Smooth muscle cell of the pulmonary artery (primary cell): ENCODE measurements at places on chromosomes 5 and 9. TPM values are rescaled to one million over a fixed set of nuclear protein-coding genes. Genes with fewer than 3 reads are reported as not detected.

Gene CEP78
- 9.8 and 10.7 TPM in 2 replicates for total RNA-seq

Gene GRXCR2
- not detected in 2 replicates for total RNA-seq

Gene PCDHA2
- 0.03 and 0.07 TPM in 2 replicates for total RNA-seq

Gene FOXD4
- 0.13 and 0.17 TPM in 2 replicates for total RNA-seq

Gene DPH7
- 16.0 and 25.2 TPM in 2 replicates for total RNA-seq

Gene FCN1
- not detected in 2 replicates for total RNA-seq

Gene IL5
- total RNA-seq: not detected in 2 replicates

Gene VCAN
- 2,405 and 2,757 TPM in 2 replicates for total RNA-seq

Gene OR13C8
- total RNA-seq: not detected in 2 replicates

Gene TAS2R1
- not detected in 2 replicates for total RNA-seq

Gene CCDC183
- 0.52 and 0.89 TPM in 2 replicates for total RNA-seq

Gene IL33
- 65.7 and 214 TPM in 2 replicates for total RNA-seq

Gene CRB2
- not detected in 2 replicates for total RNA-seq

Gene IL13
- not detected in 2 replicates for total RNA-seq

Gene UGCG
- 114 and 163 TPM in 2 replicates for total RNA-seq

Gene ATP10B
- total RNA-seq: 0.03 TPM in 1 of 2 replicates, not detected in the other

Gene ASPN
- 9.2 and 9.6 TPM in 2 replicates for total RNA-seq

Gene SLC46A2
- total RNA-seq: not detected in 2 replicates

Gene UIMC1
- total RNA-seq: 20.8 and 22.7 TPM in 2 replicates

Gene FOXD4L6
- total RNA-seq: 0.13 and 0.17 TPM in 2 replicates

Gene BSPRY
- total RNA-seq: 0.07 TPM in 1 of 2 replicates, not detected in the other

Gene SLC25A48
- total RNA-seq: not detected in 2 replicates

Gene OMD
- 1.2 and 2.2 TPM in 2 replicates for total RNA-seq

Gene ZNF454
- 1.9 and 2.8 TPM in 2 replicates for total RNA-seq

Gene ATG10
- 7.9 and 8.1 TPM in 2 replicates for total RNA-seq

Gene SCGB3A2
- total RNA-seq: not detected in 2 replicates

Gene ZNF367
- total RNA-seq: 2.7 and 3.6 TPM in 2 replicates

Gene MORN5
- total RNA-seq: not detected in 2 replicates

Gene PPP3R2
- not detected in 2 replicates for total RNA-seq

Gene LOX
- total RNA-seq: 669 and 1,031 TPM in 2 replicates

Gene MYMK
- not detected in 2 replicates for total RNA-seq

Gene PLEKHG4B
- 0.07 TPM in 1 of 2 replicates, not detected in the other for total RNA-seq

Gene EPB41L4B
- 0.39 and 0.66 TPM in 2 replicates for total RNA-seq

Gene DHFR
- total RNA-seq: 4.7 and 11.1 TPM in 2 replicates

Gene PCDHA1
- 0.20 TPM in 1 of 2 replicates, not detected in the other for total RNA-seq

Gene PRUNE2
- total RNA-seq: 27.0 and 135 TPM in 2 replicates
